Activated T-helper 9 cell treated with anti-CD3 and anti-CD28 coated beads, Interleukin-2, amount 50 U/mL, for 16 hours (primary cell): ENCODE measurements at places on chromosomes 12 and 14.

GRCh38 chr14:39434401-39434800 is 2.2 kb upstream of the FBXO33 start:
- DNase-seq = no peak

- no peak for DNase-seq
Observed at GRCh38 chr12:116144384-116144783, 133.1 kb downstream of the MED13L start.

- no peak for DNase-seq
Observed at GRCh38 chr12:41511247-41511646, 323.1 kb downstream of the PDZRN4 start.

DNA sequence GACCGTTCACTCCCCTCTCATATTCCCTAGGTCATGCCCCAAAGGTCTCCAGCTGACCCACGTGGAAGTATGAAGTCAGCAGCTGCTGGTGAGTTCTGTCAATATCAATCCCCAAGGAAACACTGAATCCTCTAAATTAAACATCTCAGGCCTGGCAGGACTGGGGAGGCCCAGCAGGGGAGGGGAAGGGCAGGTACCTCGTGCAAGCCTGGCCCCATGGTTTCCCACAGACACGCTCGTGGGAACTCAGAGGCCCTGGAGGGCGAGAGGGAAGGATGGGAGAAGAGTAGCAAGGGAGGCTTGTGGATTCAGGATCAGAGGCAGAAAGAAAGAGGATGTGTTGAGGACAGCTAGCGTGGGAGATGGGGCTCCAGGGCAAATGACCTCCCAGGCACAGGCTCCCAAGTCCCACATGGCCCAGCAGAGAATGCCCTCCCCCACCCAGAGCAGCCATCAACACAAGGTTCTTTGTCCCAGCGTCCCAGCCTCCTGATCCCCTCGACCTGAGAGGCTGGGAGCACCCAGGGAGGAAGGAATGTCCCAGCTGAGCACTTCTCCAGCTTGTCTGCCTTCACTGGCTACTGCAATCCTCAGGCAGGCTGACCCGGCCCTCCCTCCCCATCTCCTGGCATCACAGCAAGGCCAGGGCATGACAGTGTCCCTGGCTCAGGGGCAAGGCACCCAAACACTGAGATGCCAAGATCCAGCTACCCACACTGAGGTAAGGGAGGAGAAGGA is 20.1 kb upstream of the RPLP0 start:
- DNase-seq = no peak

GRCh38 chr12:130226771-130227170 is 64.5 kb downstream of the FZD10 start:
- DNase-seq = no peak

- DNase-seq = no peak
Observed at GRCh38 chr14:73634011-73634833, 10.6 kb upstream of the DNAL1 start.

DNA sequence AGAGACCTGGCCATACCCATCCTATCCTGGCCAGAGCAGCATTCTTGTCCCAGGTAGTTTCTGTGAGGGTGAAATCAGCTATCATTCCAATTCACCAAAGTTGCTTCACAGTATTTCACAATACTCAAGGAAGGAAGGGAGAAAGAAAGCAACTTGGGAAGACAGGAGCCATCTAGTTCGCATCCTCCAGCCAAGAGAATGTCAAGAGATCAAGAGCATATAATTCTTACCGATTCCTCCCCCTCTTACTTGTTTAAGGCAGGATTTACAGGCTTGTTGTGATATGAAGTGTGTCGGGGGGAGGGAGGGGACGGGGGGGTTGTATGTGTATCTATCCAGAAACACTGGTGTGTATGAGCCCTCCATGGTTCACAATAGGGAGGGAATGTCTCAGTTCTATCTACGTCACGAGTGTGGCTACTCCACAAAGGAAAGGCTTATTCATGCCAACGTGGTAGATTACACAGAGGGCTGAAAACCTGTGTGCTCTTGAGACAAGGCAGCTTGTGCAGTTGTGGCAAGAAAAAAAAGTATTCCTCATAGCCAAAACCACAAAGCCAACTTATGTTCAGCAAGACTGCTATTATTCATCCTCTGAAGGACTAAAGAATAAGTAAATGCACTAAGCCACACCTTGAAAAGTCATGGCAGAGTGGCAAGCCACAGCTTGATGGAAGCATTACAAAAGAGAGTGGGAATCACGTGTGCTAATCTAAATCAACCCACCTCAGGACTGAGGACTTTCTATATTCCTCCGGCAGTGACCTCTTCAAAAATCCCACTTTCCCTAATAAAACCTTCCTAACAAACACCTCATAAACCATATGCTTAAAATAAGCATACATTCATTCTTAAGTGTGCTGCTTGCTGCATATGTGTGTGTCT is 35.0 kb downstream of the CORO1C start:
- DNase-seq = no peak
